ENCODE measurements at places on chromosomes 12 and 14. TPM values are rescaled to one million over a fixed set of nuclear protein-coding genes. Genes with fewer than 3 reads are reported as not detected.

GRCh38 chr12:91561958-91562325 is 379.3 kb upstream of the DCN start:
- DNase-seq: no peak

DNA sequence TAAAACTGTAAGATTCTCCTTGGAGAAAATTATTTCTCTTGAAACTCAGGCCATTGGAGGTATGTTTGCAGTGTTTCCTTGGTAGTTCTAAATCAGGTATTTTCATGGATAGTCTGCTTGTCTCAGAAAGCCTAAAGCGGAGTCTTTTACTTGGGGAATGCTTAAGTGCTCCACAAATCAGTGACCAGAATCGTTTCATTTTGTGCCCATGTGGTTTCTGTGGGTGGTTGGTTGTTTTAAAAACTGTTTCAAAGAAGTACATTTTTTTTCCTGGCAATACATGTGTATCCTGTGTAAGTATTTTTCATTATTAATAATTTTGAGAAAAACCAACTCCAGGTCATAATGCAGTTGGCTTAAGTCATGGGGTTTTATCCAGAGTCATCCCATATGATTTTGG is 33.6 kb downstream of the CCDC91 start:
- DNase-seq: peak; percentile 13

GRCh38 chr12:24815114-24815423 is 133.8 kb downstream of the BCAT1 start:
- DNase-seq: no peak

DNA sequence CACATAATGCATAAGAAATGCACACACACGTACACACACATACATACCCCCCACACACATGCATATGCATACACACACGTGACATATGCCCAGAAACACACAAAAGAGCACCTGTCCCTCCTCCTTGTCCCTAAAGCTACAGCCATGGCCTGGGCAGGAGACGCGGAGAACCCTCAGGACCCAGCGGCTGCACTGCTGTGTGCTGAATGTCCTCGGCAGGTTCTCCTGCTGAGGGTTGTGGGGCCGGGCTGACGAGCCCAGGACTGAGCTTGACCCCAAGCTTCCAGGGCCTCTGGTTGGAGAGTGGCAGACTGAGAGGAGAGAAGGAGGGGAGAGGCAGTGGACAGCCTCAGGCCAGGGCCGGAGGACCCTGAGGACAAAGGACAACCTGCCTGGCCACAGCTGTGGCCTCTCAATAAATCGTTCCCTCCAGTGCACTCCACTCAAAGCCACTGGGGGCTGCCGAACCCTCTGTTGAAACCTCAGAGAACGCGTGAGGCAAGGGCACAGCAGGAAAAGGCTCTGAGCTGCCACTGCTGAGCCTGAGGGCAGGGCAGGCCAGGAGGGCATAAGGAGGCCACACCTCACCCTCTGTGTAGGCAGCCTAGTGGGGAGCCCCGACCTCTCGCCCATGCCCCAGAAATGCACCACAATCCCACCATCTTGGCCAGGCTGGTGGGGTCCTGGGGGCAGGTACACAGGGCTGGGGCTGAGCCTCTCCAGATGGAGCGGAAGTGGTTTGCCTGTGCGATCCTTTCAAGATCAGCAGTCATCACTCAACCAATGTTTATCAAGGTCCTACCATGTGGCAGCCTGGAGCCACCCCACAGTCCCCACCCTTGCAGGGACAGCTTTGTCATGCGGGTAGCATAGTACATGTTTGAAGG is 3.1 kb downstream of the CACNA2D4 start:
- DNase-seq: peak; percentile 33

- no peak for DNase-seq
Observed at GRCh38 chr12:28586481-28586880, 396.2 kb downstream of the CCDC91 start.

The USP44 gene
- total RNA-seq: 21.9 TPM

Data from activated naive CD8-positive, alpha-beta T cell treated with anti-CD3 and anti-CD28 coated beads for 36 hours (primary cell).